ENCODE measurements at places on chromosomes 3 and 15.

- DNase-seq: no peak
These were observed 156.7 kb upstream of the ATP11B start for GRCh38 chr3:182636646-182637045.

DNA sequence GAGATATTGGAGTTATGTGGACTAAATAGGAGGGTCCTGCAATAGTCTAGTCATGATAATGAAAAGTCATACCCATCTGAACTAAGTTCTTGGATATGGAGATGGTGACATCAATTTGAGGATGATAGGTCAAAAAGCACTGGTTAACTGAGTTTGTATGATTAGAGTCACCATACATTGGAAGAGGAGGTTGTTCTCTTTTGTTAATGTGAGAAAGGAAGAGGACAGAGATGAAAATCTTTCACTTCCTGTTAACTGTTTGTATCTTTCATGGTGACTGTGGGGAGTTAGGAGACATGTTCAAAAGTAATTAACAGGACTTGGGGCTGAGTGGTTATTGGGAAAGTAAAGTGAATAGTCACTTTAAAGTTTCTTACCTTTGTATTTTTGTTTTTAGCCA lies 11.1 kb downstream of the TMEM62 start:
- DNase-seq: no peak

- DNase-seq: no peak
These were observed 291.2 kb upstream of the C2CD4B start for GRCh38 chr15:62456011-62456920.

GRCh38 chr3:44018926-44019325 lies 222.8 kb upstream of the TOPAZ1 start:
- DNase-seq: no peak

DNA sequence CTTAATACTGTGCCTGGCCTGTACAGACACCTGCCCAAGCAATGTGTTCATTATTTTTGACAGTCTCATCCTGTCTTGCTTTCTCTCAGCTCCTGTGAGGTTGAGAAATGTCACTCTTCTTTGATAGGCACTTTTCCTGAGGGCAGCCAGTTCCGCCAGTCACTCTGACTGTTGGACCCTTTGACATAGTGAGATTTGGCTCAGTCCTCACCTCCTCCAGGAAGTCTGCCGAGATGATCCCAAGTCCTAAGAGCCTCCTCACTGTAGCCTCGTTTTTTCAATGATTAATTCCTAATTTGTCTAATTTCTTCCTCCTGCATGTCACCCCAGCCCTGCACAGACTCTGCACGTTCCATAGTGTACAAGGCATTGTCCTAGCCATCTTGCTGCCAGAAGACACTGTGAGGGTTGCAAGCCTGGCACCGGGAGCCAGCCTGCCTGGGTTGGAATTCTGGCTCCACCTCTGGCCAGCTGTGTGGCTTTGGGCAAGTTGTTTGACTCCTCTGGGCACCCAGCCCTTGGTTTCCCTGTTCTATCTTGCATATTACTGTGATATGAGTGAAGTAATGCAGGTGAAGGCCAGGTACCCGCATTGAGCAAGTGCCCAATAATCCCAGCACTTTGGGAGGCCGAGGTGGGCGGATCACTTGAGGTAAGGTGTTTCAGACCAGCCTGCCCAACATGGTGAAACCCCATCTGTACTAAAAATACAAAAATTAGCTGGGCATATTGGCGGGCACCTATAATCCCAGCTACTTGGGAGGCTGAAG lies 24.3 kb downstream of the RPLP1 start:
- DNase-seq: no peak

- no peak for DNase-seq
These were observed 120.7 kb downstream of the NSUN3 start for GRCh38 chr3:94183551-94183950.

DNA sequence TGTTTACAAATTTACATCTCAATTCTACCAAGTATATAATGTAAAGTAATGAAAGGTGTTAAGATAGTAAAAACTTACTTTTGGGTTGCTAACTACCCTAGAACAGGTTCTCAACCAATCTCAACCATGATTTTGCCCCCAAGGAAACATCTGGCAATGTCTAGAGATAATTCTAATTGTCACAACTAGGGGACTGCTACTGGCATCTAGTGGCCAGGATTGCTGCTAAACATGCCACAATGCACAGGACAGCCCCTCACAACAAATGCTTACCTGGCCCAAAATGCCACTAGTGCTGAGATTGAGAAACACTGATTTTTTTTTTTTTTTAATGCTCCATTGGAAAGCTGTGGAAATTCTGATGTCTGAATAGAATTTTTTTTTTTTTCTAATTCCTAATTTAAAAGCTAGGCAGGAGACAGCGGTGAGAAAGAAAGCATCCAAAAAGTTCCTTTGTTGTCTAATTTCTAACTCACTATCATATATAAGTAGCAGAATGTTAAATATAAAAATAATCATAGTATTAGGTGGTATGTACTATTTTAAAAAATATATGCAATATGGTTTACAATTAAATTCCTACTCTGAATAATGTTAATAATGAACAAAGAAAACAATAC lies 81.5 kb downstream of the TJP1 start:
- DNase-seq: no peak

DNA sequence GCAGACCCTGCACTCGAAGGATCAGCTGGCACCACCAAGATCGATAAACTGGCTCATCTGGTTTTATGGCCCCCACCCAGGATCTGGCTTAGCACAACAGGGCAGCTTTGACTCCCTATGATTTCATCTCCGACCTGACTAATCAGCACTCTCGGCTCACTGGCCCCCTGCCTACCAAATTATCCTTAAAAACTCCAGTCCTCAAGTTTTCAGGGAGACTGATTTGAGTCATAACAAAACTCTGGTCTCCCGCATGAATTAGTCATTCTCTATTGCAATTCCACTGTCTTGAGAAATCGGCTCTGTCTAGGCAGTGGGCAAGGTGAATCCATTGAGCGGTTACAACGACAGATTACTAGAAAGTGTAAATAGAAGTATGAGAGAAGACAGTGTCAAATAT lies 521.9 kb upstream of the RGMA start:
- no peak for DNase-seq

- DNase-seq: no peak
These were observed 128.3 kb downstream of the MAP2K5 start for GRCh38 chr15:67670647-67671305.

DNA sequence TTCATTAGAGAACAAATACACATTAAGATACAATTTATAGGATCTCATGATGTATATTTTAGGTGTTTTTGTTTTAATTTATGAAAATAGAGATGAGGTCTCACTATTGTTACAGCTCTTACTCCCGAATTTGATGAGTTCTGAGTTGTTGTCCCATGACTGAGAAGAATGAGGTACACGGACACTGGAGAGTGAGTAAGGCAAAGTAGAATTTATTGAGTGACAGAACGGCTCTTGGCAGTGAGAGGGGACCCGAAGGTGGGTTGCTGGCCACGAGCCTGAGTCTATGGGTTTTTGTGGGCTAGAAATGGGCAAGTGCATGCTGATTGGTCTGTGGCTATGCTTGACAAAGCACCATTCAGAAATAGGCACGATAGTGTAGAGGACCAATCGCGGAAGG lies 3.1 kb upstream of the RNF168 start:
- no peak for DNase-seq

- no peak for DNase-seq
These were observed 965.9 kb upstream of the ROBO1 start for GRCh38 chr3:80733522-80734176.

DNA sequence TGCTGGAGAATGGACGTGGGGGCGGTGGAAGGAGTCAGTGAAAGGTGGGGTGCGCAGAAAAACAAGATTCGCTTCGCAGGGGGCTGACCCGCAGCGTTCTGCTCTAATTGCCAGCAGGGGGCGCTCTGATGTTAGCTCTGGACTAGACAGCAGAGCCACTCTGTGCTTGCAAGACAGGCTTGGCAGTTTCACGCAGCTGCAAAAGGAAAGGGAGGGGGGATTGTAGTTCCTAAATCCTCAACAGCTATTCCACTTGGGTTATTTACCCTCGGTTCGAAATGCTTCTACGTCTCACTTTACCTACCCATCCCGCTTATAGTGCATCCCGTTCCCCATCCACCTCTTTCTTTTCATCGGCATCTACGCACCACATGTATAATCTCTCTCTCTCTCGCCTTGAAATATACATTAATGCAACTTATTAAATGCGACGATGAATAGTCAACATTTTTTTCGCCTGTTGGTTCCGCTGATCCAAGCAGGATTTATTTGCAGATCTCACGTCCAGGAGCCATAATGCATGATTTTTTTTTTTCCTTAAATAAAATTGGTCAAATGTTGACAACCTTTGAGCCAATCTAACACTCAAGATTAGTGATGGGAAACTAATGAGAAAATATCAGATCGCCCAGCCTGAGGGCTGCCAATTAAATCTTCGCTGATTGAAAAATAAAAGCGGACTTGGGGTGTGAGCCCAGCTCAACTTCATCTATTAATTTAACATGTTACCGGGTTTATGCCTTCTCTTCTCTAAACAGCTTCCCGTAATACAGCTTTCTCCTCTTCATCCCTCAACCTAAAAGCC lies 216.4 kb downstream of the MEIS2 start:
- peak; percentile 91 for DNase-seq

DNA sequence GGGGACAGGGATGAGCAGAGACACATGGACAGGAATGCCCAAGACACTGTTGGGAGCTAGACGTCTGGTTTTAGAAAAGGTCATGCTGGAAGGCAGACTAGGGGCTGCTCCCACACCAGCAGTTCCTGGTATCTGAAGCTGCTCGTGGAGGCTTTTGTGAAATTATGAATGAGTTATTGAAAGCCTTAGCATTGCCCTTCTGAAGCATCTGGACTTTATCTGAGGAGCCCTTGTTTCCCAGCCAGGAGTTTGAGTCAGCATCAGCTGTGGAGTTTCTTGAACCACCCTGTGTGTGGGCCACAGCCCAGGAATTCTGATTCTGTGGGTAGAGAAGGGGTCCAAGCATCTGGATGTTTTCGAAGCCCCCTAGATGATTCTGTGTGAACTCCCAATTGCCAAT lies 258.7 kb downstream of the SLCO3A1 start:
- DNase-seq: no peak

GRCh38 chr3:138351151-138351550 lies 2.8 kb downstream of the MRAS start:
- no peak for DNase-seq

- DNase-seq: no peak
These were observed 115.9 kb downstream of the VPS8 start for GRCh38 chr3:184927796-184928315.

DNA sequence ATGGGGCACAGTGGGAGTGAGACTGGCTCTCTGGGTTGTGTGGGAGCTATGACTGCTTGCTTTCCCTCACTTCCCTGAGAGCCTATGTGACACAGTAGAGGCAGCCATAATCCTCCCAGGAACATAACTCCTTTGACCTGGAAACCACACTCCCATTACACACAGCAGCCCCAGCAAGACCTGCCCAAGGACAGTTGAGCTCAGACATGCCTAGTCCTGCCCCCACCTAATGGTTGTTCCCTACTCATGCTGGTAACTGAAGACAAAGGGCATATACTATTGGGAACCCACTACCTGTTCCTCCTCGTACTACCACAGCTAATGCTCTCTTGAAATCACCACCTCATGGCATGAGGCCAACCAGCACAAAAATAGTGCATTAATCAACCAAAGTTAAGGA lies 550.4 kb upstream of the ARPP21 start:
- no peak for DNase-seq

DNA sequence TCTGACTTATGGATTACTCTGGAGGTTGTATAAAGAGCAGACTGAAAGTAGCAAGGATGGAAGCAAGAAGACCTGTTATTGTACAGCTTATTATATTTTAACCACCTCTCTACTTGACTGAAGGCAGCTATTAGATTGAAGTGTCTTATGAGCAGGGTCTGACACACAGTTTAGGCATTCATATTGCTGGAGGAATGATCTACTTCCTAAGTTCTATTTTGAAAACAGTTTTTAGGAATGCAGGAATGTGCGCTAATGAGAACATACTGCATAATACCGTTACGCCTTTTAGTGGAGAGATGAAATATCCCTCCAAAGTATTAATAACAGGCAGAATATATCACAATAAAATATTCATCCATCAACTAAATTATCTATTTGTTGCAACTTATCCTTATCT lies 193.3 kb downstream of the ISL2 start:
- DNase-seq: no peak

DNA sequence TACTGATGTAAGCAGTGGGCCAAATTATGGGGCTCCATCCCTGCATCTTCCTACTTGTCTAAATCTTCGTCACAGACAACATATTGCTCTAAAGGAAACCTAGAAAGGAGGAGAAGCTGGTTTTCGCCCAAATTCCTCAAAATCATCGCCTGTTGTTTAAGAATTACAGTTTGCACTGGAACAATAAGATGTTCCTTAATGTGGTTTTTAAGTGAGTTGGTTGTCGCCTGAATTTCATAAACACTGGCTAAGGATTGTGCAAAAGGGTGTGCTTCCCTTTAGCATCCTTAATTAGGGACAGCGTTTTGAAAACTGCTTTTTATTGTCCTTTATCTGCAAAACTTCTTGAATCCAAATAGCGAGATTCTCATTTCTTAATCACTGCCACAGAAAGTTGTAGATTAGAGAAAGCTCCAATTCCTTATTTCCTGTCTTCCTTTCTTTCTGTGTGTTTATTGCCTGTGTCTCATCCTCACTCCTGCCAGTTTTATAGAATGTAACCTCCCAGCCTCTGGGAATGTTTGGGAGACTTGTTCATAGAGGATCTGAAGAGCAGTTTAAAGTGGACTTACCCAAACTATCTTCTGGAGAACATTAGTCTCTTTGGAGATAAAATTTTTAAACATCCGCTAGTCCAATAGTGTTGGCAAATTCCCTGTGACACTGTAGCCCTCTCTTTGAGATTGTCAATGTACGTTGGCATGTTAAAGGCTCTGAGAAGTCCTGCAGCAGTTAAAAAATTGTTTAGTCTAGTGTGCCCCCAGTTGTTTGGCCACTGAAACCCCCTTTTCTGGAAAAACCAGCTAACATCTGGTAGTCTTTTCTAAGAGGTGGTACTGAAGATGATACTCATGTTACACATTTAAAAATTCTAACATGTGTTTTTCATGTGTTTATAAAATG lies 50.4 kb downstream of the FLNB start:
- DNase-seq: no peak

- DNase-seq: no peak
These were observed 63.2 kb upstream of the ATP11B start for GRCh38 chr3:182729903-182730674.

DNA sequence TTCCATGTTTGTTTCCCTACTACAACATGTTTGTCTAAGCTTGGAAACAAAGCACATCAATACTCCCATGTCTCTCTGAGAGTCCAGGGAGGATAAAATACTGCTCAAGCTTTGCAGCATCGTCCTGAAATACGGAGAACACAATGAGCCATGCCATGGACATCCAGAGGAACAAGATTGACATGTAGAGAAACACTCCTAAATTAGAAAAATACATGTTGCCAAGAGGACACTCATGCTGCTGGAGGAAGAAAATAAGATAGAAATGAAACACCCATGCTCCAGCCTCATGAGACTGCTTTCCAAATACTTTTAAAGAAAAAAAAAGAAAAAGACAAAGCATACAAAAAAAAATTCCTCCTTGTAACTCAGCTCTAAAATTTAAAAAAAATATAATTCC lies 387.0 kb downstream of the ERC2 start:
- DNase-seq: no peak

DNA sequence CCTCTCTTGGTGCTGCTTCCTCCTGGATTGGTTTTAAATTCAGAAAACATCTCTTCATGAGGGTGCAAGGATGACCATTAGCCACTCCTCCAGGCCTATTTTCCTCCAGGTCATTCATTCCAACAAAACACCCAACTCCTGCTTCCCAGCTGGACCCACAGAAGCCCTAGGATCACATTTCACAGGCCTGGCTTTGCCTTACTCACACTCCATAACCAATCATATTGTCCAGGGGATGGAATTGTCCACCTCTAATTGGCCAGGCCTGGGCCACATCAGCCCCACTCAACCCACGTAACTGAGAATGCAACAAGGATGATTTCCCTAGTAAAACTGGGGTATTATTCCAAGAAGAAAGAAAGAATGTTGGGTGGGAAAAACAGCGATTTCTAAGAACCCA lies 616.7 kb upstream of the SUCLG2 start:
- no peak for DNase-seq

All from right hindlimb (tissue), 1 donor.